ENCODE measurements at places on chromosomes 2 and 18. TPM values are rescaled to one million over a fixed set of nuclear protein-coding genes. Genes with fewer than 3 reads are reported as not detected.

The ST6GAL2 gene
- not detected for total RNA-seq

The SLC9A4 gene
- not detected for total RNA-seq

The KIF5C gene
- under 0.01 TPM for total RNA-seq

The SERPINB11 gene
- not detected for total RNA-seq

The ELAC1 gene
- total RNA-seq, result 3.9 TPM

The FER1L5 gene
- 0.15 TPM for total RNA-seq

The CLASP1 gene
- 29.2 TPM for total RNA-seq

The CCDC85A gene
- total RNA-seq, result 20.5 TPM

The HOXD12 gene
- not detected for total RNA-seq

The PNO1 gene
- 27.1 TPM for total RNA-seq

The NT5C1B gene
- total RNA-seq, result not detected

The TUBA4B gene
- total RNA-seq, result not detected

The IL36RN gene
- not detected for total RNA-seq

The RGPD8 gene
- 16.3 TPM for total RNA-seq

The RSAD2 gene
- total RNA-seq, result 4.2 TPM

Data from epithelial cell of umbilical artery (primary cell).